ENCODE measurements at places on chromosomes 7 and 10. TPM values are rescaled to one million over a fixed set of nuclear protein-coding genes. Genes with fewer than 3 reads are reported as not detected.

GRCh38 chr10:37871568-37872251 is 14.3 kb upstream of the ZNF248 start:
- DNase-seq: no peak

- no peak for DNase-seq
These were observed 45.8 kb downstream of the ZNF800 start for GRCh38 chr7:127346575-127347256.

The ZFAND2A gene
- total RNA-seq: 25.6 TPM

- no peak for DNase-seq
These were observed 139.9 kb downstream of the SKIDA1 start for GRCh38 chr10:21385536-21385935.

GRCh38 chr7:105210721-105211205 is 178.0 kb downstream of the SRPK2 start:
- no peak for DNase-seq

The CYP2C8 gene
- total RNA-seq: not detected

DNA sequence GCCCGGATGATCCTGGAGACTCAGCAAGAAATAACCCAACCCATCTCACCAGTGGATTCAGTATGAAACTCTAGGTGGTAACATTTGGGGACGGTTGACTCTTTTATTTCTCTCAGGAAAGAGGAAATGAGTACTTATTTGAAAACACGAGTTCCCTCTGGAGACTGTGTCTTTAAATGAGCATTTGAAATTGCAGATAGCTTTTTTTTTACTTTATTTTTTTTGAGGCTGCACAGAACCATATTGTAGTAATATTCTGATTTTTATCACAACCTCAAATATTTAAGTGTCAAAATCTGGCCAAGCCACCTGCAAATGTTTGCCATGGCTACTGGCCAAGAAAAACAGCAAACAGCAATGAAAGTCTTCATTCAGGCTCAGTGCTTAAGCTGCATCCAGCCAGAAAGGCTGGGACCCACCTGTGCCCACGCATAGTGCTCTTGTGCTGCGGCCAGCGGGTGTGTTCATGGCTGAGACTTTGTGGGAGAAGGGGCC is 160.8 kb downstream of the CREB5 start:
- no peak for DNase-seq

GRCh38 chr7:33921216-33921938 is 16.0 kb downstream of the BMPER start:
- DNase-seq: no peak

- no peak for DNase-seq
These were observed 31.0 kb downstream of the AHCYL2 start for GRCh38 chr7:129255800-129256199.

The FFAR4 gene
- not detected for total RNA-seq

DNA sequence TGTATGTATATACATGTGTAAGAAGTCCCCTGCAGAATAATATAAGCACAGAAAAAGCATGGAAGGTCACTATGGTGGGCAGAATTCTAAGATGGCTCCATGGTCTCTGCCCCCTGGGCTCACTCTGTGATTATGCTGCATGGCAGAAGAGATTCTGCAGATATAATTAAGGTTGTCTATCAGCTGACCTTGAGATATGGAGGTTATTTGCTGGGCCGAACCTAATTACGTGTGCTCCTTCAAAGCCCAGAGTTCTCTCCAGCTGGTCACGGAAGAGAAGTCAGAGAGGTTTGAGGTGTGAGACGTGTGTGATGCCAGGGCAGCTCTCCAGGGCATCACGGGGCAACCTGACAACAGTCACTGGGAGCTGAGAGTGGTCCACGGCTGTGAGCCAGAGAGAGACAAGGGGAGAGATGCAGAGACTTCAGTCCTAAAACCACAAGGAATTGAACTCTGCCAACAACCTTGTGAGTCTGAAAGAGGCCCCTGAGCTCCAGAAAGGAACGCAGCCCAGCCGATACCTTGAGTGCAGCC is 11.5 kb downstream of the PAPOLB start:
- DNase-seq: no peak

- DNase-seq: no peak
These were observed 12.5 kb downstream of the WDR37 start for GRCh38 chr10:1068380-1069361.

- DNase-seq: no peak
These were observed 24.8 kb downstream of the C10orf67 start for GRCh38 chr10:23319835-23320234.

The MYH16 gene
- total RNA-seq: not detected

The OR2A7 gene
- 1.6 TPM for total RNA-seq

GRCh38 chr10:17453373-17454091 is 863 bp downstream of the ST8SIA6 start:
- DNase-seq: peak; percentile 28

The BTBD16 gene
- not detected for total RNA-seq

DNA sequence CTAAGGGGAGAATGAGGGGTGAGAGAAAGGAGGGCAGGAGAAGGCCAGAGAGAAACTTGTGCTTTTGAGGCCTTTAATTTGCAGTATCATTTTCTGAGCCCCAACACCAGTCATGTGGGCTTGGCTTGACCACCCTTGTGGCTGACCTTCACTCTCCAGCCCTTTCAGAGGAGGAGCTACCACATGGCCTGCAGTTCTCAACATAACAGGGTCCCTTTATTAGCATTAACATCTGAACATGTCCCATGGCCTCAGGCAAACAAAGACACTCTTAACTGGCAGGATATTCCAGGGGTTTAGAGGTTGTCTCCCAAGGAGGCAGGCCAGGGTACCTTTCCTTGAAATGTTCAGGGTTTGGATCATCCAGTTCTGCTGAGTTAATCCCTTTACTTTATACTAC is 6.7 kb downstream of the ZNF713 start:
- no peak for DNase-seq

The SUN3 gene
- 0.97 TPM for total RNA-seq

GRCh38 chr7:8131694-8132605 is 130.0 kb downstream of the ICA1 start:
- DNase-seq: peak; percentile 55

GRCh38 chr10:74079936-74080590 is 70.6 kb downstream of the AP3M1 start:
- DNase-seq: no peak

DNA sequence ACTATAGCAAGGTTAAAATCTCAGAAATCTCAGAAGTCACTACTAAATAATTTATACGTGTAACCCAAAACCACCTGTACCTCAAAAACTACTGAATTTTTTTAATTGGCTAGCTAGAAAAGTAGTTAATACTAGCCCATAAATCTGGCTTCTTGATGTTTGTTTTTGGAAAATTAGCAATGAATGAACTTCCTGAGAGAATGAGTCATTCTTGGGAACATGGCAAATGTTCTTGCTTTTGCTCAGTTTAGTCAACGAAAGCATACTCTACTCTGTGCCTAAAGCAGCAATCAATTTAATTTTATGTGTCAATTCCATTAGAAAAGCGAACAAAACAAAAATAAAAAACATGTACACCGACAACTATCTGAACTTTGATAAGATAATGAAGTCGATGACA is 69.2 kb downstream of the SEMA3E start:
- no peak for DNase-seq

The LLCFC1 gene
- total RNA-seq: not detected

GRCh38 chr10:88082806-88083596 is 219.6 kb downstream of the PTEN start:
- no peak for DNase-seq

The PRPS1L1 gene
- not detected for total RNA-seq

The TRPV6 gene
- not detected for total RNA-seq

DNA sequence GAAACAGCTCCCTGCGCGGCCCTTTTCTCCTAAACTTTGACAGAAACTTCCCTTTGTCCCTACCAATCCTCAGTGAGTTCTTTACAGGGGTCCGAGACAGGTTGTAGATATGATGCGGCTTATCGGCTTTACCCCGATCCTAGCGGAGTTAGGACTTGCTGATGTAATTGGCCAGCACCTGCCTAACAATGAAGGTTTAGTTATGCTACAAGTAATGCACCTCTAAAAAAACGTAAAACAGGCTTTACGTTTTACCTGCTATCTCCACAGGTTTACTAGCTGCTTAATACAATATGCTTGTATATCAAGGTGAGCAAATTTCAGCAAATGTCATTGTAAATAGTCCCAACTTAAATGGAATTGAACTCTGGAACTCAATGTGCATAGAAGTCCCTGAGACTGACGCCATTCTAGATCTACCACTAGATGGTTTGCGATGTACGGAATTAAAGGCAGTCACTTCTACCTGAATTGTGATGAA is 697 bp upstream of the SNX13 start:
- no peak for DNase-seq

- DNase-seq: no peak
These were observed 170.3 kb downstream of the NRP1 start for GRCh38 chr10:33164060-33164709.

- DNase-seq: no peak
These were observed 53.1 kb downstream of the CUX1 start for GRCh38 chr7:101870361-101871062.

The PHYH gene
- 12.7 TPM for total RNA-seq

GRCh38 chr10:77810446-77811335 is 115.9 kb downstream of the DLG5 start:
- no peak for DNase-seq

GRCh38 chr7:87784424-87784823 is 91.7 kb downstream of the SLC25A40 start:
- DNase-seq: no peak

DNA sequence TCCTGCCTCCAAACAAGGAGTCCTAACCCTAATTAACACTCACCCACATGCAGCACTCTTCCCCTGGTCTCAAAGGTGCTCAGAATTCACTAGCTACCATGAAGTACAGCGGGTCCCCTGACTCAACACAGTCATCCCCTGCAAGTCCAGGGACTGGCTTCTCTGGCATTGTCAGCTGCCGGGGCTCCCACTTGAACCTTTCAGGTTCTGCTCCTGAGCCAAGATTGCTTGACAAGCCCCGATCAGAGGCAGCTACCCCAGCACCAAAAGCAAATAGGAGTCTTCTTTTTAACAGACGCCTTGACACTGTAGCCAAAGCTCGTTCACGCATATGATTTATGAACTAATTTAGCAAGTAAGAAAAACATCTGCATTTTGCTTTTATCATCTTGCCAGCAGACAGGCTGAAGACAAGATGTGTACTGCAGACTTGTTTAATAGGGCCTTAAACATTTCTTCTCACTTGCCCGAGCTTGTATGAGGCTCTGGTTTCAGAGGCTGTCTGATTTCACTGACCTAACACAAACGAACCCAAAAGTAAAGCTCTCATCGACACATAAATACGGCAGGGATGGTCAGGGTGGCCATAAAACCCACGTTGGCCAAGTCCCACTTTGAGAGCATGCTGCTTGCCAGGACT is 67.6 kb upstream of the ADAM12 start:
- DNase-seq: no peak

GRCh38 chr10:1395025-1395480 is 338.9 kb downstream of the WDR37 start:
- DNase-seq: no peak

GRCh38 chr7:127654404-127655394 is 2.7 kb downstream of the SND1 start:
- DNase-seq: peak; percentile 26

The FAM237B gene
- total RNA-seq: not detected

DNA sequence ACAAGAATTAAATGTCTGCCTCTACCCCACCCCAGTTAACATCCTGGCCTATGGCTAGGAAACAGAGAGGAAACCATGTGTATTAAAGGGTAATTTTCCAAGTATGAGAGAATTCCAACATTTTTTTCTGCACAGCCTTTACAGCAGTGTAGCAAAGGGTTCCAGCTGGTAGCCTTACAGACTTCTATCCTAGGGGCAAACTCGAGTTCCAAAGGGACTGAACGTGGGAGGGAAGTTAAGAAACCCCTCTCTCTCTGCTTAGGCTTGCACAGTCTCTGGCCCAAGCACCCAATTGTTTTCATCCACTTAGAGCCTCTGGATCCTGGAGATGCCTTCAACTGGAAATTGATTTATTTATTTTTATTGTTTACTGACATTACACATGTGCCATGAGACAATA is 60.3 kb downstream of the SLC16A12 start:
- DNase-seq: no peak

The GPR15LG gene
- total RNA-seq: not detected

DNA sequence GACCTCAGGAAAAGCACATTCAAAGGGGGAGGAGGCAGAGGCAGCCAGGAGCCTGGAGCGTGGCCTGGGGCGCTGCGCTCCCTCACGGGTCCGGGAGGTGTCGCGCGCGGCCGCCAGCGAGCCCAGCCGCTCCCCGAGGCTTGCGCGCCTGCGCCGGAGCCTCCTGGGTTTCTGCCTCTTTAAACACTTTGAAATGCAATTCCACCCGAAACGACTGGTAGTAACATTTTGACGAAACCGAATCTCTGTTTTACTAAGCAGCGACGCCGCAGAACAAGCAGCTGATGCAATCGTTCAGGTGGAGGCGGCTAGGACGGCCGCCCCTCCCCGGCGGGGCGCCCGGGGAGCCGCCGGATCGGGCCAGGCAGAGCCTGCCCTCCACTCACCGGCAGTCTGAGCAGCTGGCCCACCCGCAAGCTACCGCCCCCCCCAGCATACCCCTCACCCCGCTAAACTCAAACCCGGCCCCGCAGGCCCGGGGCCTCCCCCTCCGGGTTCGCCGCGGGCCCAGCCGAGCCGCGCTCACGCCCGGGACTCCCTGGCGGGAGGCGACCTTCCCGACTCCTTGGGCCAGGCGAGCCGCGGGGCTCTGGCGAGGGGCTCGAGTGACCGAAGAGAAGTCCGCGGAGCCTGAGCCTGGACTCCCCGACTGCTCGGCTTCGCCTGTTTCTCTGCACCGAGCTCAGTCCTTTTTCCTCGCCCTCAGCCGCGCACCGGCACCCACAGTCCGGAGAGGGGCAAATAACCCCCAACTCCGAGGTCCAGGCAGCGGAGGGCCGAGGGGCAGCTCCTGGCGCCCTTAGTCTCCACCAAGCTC is 3.2 kb downstream of the MKX start:
- peak; percentile 84 for DNase-seq

DNA sequence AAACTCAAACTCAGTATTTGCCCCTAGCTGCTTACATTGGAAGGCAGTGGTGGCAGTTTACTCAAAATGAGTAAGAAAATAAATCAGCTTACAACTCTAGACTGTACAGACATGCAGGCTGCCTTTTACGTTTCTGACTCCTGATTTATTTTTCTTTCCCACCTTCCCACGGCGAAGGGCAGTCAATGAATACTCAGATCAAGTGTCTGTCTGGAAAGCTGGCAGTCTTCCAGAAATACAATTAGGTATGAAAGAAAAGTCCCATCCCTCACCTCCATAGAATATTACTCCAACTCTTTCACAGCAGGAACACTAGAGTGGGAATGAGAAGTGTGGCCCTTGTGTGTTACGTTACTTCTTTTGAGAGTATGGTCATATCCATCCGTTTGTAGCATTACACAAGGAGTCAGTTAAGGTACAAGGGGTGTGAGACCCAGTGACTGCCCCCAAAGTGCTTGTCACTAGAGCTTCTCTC is 1.3 kb upstream of the PAPSS2 start:
- no peak for DNase-seq

GRCh38 chr10:123270806-123271205 is 116.6 kb downstream of the BUB3 start:
- no peak for DNase-seq

Data from activated CD8-positive, alpha-beta T cell treated with anti-CD3 and anti-CD28 coated beads, Interleukin-2, amount 10 ng/mL, durations not matched to agents 7 days and 5 days (primary cell).